AG20443 (cell line): ENCODE measurements at places on chromosomes 3 and 15.

DNA sequence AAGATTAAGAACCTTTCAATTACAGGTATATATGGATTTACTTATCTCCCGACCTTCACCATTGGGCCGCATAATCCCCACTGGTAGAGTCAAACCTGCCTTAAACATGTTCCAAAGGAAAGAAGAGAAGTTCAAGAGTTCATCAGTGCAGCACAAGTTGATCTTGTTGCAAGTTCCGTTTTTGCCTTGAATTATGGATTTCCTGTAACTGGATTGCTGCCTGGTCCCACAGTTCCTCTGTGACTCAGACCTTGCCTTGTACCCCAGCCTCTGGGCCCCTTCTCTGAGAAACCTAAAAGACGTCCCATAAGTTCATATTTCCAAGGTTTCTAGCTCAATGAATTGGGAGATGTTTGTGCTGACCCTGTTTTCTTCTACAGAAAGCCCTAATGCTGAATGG is 112.5 kb upstream of the THBS1 start:
- DNase-seq: no peak

DNA sequence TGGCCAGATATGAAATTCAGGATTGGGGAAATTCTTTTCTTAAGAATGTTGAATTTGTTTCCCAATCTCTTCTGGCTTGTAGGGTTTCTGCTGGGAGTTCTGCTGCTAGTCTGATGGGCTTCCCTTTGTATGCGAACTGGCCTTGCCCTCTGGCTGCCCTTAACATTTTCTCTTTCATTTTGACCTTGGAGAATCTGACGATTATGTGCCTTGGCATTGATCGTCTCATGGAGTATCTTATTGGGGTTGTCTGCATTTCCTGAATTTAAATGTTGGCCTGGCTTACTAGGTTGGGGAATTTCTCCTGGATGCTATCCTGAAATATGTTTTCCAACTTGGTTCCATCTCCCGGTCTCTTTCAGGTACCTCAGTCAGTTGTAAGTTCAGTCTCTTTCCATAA is 152.2 kb downstream of the CFAP20DC start:
- no peak for DNase-seq

DNA sequence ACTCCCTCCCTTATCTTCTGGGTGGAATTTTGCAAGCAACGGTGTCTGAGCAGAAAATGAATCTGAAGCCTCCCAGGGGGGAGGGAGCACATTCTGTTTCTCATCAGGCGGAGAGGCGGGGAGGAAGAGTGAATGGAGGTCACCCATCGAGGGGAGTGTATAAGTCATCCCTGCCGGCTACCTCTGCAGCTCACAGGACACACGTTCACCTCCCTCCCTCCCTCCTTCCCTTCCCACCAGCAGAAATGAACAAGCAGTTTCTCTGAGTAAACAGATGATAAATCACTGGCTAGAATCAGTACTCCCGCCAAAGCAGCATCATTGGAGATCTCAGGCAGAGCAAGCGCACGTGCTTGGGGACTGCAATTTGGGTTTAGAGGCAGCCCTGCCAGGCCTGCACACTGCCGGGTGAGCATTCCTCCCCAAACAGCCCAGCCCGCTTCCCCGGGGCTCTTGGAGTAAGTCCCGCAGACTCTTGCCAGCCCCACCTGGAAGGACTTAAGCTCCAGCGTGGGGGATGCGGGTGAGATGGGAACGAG is 38.3 kb downstream of the CPN2 start:
- DNase-seq: peak; percentile 52

DNA sequence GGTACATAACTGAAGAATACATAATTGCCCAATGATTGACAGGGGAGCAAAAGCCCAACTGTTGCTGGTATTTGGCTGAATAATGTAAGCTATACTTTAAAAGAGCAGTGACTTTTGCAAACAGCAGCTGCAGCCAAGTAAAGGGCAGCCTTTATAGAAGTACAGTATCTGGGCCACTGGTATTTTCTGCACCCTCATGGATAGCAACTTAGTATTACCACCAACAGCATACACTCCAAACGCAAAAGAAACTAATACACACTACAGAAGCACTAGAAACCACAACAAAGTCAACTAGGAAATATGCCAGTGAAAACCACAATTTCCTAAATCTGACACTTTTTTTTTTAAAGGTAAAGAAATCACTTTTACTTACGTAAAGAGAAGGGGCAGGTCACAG is 206.1 kb downstream of the TIGIT start:
- DNase-seq: no peak

GRCh38 chr3:34067536-34068051 is 269.2 kb downstream of the PDCD6IP start:
- DNase-seq: no peak

- DNase-seq: no peak
Measured at GRCh38 chr15:53693729-53694475, 65.6 kb downstream of the WDR72 start.

- DNase-seq: no peak
Measured at GRCh38 chr15:58856086-58856485, 77.4 kb downstream of the SLTM start.

DNA sequence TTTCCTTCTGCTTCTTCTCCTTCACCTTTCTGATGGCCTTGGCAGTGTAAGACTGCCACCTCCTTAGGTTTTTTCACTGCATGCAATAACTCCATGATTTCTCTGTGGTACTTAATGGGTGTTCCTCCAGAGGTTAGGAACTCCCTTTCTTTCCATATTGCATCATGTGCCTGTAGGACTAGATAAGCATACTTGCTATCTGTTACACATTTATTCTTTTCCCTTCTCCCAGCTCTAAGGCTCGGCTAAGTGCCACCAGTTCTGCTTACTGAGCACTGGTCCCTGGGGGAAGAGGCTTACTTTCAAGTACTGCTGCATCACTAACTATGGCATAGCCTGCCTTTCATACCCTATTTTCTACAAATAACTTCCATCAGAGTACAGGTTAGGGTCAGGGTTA is 351.8 kb downstream of the OTOL1 start:
- DNase-seq: no peak

DNA sequence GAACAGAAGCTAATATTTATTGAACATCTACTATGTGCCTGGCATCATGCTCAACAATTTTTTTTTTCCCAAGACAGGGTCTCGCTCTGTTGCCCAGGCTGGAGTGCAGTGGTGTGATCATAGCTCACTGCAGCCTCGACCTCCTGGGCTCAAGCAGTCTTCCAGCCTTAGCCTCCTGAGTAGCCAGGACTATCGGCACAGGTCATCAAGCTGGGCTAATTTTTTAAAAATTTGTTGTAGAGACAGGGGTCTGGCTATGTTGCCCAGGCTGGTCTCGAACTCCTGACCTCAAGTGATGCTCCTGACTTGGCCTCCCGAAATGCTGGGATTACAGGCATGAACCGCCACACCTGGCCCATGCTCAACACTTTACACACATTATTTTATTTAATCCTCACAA is 35.7 kb upstream of the CILP start:
- DNase-seq: no peak

- peak; percentile 76 for DNase-seq
Measured at GRCh38 chr3:188270423-188270972, 116.5 kb downstream of the LPP start.

DNA sequence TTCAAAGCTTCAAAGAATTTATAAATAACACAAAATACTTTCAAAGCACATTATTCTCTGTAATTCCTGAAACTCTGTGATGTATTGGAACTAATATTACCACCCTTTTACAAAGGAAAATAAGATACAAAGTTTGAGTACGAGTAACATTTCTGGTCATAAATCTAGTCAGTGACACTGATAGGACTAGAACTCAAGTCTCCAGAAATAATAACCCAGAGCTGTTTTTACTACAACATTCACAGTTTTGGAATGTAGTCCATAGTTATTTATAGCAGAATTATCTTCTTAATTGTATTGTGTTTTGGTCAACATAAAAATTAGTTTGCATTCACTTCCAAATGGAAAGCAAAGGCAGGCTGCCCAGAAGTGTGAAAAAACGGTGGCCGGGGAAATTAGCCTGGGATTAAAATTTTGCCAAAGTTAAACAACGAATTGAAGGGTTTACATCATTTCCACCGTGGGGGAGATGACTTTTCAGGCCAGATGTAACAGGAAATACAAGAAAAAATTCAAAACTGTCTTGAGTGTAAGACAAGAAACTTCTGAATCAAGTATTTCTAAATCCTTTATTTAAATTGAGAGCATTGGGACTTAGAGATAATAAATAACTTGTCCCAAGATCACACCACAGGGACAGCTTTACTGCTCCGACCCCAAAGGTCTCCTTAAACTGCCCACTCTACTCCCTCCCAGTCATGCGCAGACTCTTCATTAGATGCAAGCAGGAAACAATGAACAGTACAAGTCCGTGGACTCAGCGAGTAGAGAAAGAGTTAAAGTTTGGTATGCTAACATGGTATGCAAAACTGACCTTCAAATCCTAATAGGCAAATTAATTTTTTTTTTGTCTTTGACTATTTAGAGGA is 74.3 kb upstream of the VGLL4 start:
- peak; percentile 35 for DNase-seq

- peak; percentile 58 for DNase-seq
Measured at GRCh38 chr3:170572665-170573253, 13.1 kb downstream of the SLC7A14 start.

DNA sequence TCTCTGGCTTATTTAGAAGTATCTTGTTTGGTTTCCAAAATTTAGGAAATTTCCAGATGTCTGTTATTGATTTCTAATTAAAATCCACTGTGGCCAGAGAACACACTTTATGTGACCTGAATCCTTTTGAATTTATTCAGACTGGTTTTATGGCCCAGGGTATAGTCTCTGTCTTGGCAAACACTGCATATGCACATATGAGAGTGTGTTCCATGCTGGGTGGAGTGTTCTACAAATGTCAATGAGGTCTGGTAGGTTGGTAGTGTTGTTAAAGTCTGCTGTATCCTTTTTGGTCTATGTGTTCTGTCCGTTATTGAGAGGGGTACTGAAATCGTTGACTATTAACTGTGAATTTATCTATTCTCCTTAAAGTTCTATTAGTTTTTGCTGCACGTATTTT is 30.2 kb downstream of the PGPEP1L start:
- no peak for DNase-seq

DNA sequence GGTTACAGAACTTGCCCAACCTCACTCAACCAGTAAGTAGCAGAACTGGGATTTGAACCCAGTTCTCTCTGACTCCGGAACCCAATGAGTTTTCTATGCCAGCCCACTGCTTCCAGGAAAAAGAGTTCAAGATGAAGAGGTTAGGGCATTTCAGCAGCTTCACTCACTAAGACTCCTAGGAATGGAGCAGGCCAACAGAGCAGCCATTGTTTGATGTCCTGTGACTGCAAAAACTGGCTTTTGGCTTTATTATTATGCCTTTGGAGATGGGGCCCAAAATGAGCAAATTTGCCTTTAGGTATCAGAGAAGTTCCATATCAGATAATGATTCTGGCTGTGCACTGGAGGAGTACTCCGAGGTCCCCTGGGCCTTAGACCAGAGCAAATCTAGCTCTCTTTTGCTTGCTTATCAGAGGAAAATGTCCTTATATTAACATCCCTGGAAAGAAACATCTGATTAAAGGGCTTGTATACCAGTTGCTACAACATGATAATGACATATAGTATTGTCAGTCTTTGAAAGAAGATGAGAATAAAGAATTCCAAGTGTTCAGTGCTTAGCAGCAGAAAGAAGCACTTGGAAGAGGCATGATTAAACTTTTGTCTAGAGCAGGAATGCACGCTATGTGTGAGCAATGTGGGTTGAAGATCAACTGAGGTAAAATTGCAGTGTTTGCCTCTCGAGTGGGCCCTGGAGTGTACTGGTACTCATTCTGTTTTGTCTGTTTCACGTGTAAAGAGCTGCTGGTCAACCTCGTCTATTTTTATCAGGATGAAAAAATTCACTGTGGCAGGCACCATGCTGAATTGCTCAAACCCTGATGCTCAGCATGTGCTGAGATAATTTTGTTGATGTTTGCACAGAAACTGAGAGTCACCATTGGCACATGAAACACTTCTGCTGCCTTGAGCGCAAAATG is 21.8 kb upstream of the KLHL24 start:
- no peak for DNase-seq

- DNase-seq: no peak
Measured at GRCh38 chr3:182045736-182046135, 334.0 kb downstream of the SOX2 start.

DNA sequence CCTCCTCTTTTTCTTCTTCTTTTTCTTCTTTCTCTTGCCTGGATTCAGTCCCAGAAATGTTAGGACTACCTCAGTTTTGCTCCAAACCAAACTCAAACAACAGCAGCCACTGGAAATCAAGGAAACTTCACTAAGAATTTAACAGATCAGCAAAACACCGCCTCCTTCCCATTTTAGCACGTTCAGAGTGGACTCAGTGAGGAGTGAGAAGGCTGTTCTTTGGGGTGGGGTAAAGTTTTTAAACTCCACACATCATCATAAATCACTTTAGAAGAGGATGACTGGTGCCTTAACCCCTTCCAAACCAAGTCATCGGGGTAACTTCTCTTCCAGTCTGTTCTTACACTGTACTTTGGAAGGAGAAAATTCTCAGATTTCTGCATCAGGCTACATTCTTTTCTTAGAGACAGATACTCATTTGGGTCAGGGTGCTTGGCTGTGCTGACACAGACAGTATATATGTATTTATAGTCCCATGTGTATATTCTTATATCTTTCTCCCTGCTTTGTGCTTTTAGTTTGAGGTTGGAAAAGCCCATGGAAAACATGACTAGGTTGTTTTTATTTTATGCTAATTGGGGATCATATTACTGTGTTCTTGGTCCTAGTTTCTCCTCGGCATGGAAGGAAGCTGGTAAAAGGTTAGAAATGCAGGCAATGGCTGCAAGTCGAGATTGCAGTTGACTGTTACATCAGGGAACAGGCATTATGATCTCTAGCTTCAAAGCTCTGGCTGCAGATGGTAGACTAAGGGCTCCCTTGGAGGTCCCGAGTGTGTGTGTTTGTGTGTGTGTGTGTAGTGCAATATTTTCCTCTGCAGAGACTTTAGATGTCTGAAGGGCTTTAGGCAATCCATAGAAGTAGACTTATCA is at the start of gene CCDC80:
CCDC80 (minus strand) TSS at position 214 of the 872 bp plus-strand sequence. CDS start 1,238 bp downstream, outside the sequence.
- peak; percentile 56 for DNase-seq

- peak; percentile 98 for DNase-seq
Measured at GRCh38 chr3:58008141-58009025, at the start of gene FLNB. FLNB (plus strand) TSS chr3:58008422; CDS start chr3:58008565, 143 bp downstream.

GRCh38 chr3:50396502-50396901 is 37.2 kb upstream of the TMEM115 start:
- DNase-seq: no peak

- DNase-seq: peak; percentile 29
Measured at GRCh38 chr15:100570275-100570674, 31.7 kb downstream of the LINS1 start.

- DNase-seq: peak; percentile 7
Measured at GRCh38 chr3:97658668-97659285, 105.8 kb upstream of the ARL6 start.

GRCh38 chr3:135760581-135760980 is 204.9 kb upstream of the PPP2R3A start:
- DNase-seq: no peak

- peak; percentile 13 for DNase-seq
Measured at GRCh38 chr3:158520433-158520832, 50.6 kb upstream of the MLF1 start.

DNA sequence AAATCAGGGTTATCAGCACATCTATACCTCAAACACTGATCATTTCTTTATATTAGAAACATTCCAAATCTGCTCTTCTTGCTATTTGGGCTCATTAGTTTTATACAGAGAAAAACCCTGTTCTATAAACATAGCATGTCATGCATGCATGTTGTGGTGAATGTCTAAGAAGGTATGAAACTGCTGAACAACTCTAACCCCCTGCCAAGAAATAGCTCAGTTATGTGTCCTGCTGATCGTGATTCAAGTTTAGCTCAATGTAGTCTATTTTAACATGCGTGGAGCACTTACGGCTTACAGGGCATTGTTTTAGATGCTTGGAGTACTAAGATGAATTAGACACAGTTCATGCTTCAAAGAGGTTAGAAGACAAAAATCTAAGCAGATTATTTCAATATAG is 35.8 kb downstream of the MYH15 start:
- no peak for DNase-seq

- DNase-seq: peak; percentile 45
Measured at GRCh38 chr3:54999159-54999558, 71.3 kb upstream of the LRTM1 start.
